ENCODE measurements at places on chromosomes 5 and 9. TPM values are rescaled to one million over a fixed set of nuclear protein-coding genes. Genes with fewer than 3 reads are reported as not detected.

GRCh38 chr9:117325831-117326230 lies 89.0 kb downstream of the ASTN2 start:
- no peak for DNase-seq

DNA sequence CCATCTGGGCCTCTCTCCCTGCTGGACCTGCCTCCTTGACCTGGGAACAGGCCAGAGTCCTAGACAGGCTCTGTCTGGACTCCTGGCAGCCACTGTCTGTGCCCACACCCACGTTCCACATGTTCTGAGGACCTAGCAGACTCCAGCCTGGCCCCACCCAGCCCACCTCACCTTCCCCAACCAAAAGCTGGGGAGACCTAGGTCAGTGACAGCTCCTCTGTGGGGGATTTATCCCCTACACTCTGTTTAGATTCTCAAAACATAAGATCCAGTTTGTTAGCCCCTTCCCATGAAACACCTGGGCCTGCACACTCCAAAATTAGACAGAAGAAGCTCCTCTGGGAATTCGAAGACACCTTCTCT lies 59.8 kb upstream of the ADAMTS2 start:
- DNase-seq: no peak

GRCh38 chr5:72377910-72378638 lies 57.9 kb downstream of the PTCD2 start:
- no peak for DNase-seq

GRCh38 chr9:121814594-121814993 lies 163.2 kb downstream of the DAB2IP start:
- DNase-seq: no peak

DNA sequence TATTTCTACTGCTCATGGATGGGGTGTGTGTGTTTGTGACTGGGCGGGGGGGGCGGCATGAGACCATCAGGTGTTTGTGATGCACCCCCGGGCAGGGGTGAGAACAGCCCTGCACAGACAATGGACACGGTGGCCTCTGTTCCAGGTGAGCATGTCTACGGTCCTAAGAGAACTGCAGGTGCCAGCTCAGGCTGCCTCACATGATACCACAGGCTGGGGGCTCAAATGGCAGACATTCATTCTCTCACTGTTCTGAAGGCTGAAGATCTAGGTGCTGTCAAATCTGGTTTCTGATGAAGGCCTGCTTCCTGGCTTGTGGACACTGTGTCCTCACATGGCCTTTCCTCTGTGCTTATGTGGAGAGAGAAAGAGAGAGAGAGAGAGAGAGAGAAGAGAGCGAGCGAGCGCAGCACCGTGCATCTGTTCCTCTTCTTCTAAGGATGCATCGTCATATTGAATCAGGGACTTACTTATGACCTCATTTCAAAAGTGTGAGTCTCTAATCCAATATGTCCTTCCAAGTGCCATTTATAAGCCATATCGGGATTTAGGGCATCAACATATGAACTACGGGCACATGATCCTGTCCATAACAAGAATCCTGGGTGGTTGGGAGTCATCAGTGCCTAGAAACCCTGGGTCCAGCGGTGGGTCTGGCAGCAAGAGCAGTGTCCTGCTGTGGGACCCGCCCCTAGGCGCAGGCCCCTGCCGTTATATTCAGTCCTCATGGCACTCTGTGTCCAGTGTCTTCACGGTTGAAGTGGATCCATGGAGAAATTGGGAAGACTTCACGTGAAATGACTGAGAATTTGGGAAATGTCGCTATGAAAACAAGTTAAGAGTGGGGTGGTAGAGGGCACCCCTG lies 42.5 kb downstream of the NXNL2 start:
- DNase-seq: no peak

- no peak for DNase-seq
These were observed 93.7 kb upstream of the CTNND2 start for GRCh38 chr5:11997942-11998341.

DNA sequence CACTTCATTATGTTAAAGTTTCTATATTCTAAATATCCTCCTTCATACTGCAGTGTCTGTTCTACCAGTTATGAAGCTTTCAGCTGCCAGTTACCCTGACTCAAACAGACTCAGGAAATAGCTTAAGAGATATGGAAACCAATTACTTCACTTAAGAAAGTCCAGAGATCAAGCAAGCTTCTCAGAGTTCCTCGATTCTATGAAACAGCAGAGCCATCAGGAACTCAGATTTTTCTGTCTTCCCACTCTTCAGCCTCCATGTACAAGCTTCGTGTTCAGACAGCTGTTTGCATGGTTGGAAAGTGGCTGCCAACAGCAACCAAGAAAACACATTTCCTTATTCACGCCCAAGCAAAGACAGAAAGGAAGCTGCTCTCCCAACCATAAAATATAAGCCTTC lies 216.1 kb downstream of the ACTL7B start:
- DNase-seq: no peak

DNA sequence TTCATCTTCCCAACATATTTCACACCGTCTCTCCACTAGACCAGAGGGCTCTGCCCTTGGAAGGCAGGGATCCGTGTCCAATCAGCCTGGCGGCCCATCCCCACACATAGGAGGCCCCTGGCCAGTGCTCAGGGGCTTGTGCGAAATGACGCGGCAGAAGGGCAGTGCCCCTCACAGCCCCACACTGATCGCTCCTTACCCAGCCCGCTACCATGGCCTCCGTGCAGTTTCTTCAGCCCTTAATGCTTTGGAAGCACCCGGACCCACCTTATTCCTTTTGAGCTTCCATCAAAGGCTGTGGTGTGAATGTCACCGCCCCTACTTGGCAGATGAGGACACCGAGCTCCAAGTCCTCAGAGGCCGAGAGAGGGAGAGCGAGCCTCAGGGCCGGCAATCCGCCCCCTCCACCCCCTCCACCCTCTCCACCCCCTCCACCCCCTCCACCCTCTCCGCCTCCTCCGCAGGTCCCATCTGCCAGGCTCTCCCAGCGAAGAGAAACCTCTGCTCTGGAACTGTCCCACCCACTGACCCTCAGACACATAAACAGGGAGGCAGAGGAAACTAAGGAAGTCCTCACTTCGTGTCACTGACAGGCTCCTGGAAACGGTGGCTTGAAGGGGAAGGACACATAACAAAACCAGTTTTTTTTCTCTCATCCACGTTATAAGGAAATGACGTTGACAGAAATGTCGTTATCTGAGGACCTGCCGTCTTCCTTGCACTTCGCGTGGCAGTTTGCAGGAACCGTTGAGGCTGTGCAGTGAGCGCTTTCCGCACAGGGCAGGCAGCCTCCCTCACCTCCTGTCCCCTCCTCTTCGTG lies 13.9 kb downstream of the QSOX2 start:
- no peak for DNase-seq

GRCh38 chr5:103741984-103742383 lies 179.4 kb upstream of the NUDT12 start:
- DNase-seq: no peak

GRCh38 chr5:148708854-148709253 lies 54.5 kb upstream of the HTR4 start:
- no peak for DNase-seq

GRCh38 chr5:89071101-89071940 lies 188.3 kb upstream of the MEF2C start:
- DNase-seq: no peak

- DNase-seq: no peak
These were observed 76.4 kb upstream of the TARS1 start for GRCh38 chr5:33364406-33364805.

GRCh38 chr9:90105773-90106172 lies 501.0 kb downstream of the GADD45G start:
- DNase-seq: no peak

The RARS1 gene
- 36.1 TPM for polyA plus RNA-seq

DNA sequence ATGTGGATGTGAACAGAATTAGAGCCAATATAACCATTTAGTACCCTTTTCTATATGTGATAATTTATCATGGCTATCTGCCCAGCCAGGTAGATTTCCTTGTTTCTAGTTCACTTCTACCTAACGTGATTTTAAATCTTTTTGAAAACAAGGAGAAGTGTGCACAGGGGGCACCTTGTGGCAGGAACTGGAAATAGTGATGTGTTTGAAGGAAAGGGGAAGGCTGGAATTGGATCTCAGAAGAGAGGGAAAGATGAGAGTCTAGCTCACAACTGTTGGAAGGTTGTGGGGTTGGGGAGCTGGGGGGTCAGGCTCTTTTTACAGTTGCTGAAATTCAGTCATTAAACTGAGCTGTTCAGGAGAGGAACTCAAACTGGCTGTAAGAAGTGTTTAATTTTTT lies 219.5 kb downstream of the KCTD16 start:
- DNase-seq: peak; percentile 20

The GDA gene
- polyA plus RNA-seq: 2.1 TPM

The IGIP gene
- polyA plus RNA-seq: 7.1 TPM

DNA sequence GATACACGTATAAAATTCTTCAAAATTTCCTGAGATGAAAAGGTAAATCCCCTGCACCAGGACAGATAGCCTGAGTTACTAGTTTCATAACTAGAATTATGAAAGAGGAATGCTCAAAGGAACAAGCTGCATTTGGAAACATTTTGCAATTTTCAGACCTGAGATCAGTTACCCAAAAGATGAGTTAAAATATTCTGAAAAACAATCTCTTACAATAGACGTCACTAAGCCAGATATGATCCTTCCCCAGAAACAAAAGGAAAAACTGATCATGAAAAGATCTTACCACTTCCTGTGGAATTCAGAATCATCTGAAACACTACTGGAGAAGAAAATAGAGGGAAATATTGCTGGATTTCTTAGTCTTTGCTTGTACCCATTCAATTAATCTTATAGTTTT lies 204.7 kb downstream of the ARRDC3 start:
- no peak for DNase-seq

The LCN2 gene
- 2.2 TPM for polyA plus RNA-seq

The PCDHGB2 gene
- polyA plus RNA-seq: 1.5 TPM

The ADAMTS12 gene
- 4.9 TPM for polyA plus RNA-seq

- peak; percentile 36 for DNase-seq
These were observed 9.3 kb upstream of the KIF4B start for GRCh38 chr5:155004138-155004744.

The PCDHGA11 gene
- polyA plus RNA-seq: 0.83 TPM

The ZNF658 gene
- 5.1 TPM for polyA plus RNA-seq

The IFNB1 gene
- polyA plus RNA-seq: not detected

GRCh38 chr5:142293486-142293885 lies 31.3 kb downstream of the SPRY4 start:
- DNase-seq: no peak
